ENCODE measurements at places on chromosomes 12 and 14.

- DNase-seq, result no peak
Observed at GRCh38 chr12:132423820-132424645, 65.9 kb upstream of the FBRSL1 start.

- no peak for DNase-seq
Observed at GRCh38 chr14:35386673-35387125, 17.9 kb downstream of the NFKBIA start.

DNA sequence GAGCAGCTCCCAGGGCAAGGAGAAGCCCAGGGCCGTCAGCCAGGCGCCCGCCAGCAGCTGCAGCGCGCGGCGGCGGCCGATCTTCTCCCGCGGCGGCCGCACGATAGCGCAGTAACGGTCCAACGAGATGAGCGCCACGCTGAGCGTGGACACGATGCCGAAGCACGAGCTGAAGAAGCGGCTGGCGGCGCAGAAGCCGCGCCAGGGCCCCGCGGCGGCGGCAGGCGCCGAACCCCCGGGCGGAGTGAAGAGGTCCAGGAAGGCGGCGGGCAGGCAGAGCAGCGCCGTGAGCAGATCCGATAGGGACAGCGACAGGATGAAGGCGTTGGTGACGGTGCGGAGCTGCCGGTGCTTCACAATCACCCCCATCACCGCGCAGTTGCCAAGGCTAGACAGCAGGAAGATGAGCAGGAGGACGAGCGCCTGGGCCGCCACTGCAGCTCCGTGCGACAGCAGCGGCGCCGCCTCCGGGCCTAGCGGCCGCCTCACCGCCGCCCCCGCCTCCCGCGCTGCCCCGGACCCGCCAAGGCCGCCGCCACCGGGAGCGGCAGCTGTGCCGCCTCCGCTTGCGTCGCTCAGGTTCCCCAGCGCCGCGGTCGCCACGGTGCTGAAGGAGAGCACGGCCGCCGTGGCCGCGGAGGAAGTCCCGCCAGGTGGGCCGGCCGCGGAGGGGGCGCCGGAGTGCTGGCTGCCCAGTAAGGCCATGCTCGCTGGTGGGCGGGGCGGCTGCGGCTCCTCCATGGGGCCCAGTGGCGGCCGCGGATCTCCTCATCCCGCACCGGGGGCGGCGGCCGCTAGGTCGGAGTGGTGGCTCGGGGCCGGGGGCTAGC lies 479 bp downstream of the GPR135 start:
- DNase-seq, result peak; percentile 30

DNA sequence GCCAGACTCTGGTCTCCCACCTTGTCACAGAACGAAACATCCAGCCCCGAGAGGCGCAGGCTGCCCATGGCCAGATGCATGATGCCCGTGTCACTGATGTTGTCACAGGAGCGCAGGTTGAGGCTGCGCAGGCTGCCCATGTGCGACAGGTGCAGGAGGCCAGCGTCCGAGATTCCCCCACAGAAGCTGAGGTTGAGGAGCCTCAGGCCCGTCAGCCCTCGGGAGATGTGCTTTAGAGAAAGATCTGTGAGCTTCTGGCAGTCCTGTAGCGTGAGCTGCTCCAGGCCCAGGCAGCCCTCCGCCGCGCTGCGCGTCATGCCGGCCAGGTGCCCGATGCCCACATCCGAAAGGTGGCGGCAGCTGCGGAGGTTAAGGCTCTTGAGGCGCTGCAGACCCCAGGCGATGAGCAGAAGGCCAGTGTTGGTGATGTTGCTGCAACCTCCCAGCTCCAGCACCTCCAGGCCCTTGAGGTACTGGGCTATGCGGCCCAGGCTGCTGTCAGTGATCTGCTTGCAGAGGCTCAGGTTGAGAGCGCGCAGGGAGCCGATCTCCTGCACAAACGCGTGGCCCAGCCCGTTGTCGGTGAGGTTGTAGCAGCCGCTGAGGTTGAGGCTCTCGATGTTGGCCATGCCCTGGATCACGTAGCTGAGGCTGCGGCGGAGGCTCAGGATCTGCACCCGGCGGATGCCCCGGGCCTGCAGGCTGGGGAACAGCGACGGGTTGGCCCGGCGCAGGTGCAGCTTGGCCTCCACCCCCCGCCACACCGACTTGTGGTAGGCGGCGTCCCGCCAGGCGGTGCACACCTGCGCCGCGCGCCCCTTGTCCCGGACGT lies 991 bp downstream of the FBXL14 start:
- no peak for DNase-seq

GRCh38 chr14:56357428-56357827 lies 222.2 kb upstream of the TMEM260 start:
- DNase-seq, result no peak

- DNase-seq, result peak; percentile 81
Observed at GRCh38 chr12:47811581-47812484, 7.9 kb downstream of the HDAC7 start.

GRCh38 chr12:65411171-65411570 lies 132.7 kb downstream of the MSRB3 start:
- DNase-seq, result no peak

GRCh38 chr12:105945880-105946279 lies 192.9 kb downstream of the NUAK1 start:
- DNase-seq, result no peak

- DNase-seq, result no peak
Observed at GRCh38 chr12:57693317-57693658, 644 bp upstream of the OS9 start.

DNA sequence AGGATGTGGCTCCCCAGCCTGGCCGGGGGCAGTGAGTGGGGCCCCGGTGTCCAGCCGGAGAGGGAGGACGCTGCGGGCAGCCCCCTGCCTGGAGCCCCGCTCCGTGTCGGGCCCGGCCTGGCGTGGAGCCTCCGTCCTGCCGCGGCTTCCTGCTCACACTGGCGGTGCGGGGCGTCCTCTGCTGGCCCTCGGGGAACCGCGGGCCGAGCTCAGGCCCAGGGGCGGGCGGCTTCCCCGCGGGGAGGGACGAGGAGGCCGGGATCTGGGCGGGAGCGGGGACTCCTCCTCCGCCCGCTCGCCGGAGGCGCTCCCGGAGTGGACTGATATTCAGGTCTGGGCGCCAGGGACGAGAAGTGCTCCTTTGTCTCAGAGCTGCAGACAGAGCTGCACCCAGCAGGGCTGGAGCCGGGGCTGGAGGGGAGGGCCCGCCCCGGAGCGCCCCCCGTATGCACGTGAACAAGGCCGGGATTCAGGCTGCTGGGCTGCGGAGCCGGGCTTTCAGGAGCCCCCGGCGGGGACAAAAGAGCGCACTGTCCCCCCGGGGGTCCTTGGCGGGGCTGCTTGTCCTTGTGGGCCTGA lies 2.2 kb downstream of the MMP17 start:
- DNase-seq, result peak; percentile 91

GRCh38 chr12:110174373-110174996 lies 50.3 kb downstream of the IFT81 start:
- DNase-seq, result no peak

DNA sequence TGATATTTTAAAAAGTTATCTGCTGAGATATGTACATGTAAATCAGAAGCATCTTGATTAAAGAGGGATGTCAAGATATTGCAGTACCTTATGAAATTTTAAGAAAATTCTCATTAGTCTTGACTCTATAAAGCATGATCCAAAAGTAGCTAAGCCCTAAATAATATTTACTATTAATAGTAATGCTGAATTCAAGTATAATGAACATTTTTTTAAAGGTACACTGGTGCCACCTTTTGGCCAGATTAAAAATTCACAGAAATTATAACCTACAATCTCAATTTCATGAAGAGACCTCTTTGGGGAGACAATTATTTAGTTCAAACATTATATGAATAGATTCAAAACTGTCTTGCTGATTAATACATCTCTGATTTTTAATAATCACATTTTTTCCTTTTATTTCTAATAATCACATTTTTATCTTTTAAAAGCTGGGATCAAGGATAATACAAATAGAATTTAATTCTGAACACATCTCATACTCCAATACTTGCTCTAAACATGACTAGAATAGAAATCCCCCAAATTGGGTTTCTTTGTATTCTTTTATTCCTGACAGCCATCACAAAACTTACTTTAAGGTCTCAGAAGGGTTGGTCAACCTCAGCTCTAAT lies 13.4 kb downstream of the AKAP5 start:
- DNase-seq, result peak; percentile 60

DNA sequence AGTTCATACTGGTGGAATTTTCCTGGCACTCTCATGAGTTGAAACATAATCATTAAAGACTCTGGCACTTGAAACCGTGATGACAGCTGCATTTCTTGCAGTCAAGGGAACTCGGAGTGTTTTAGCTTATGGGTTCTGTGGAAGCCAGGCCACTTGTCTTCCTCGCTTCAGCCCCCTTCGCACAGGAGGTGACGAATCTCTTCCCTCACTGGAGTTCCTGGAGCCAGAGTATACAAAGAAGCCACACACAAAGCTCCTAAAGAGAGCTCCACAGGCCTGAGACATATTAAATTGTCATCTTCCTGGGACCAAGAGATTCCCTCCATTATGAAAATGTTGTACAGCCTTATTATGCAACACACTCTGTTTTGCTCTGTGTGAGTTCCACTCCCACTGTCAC lies 964.1 kb downstream of the TMEM121 start:
- DNase-seq, result no peak

DNA sequence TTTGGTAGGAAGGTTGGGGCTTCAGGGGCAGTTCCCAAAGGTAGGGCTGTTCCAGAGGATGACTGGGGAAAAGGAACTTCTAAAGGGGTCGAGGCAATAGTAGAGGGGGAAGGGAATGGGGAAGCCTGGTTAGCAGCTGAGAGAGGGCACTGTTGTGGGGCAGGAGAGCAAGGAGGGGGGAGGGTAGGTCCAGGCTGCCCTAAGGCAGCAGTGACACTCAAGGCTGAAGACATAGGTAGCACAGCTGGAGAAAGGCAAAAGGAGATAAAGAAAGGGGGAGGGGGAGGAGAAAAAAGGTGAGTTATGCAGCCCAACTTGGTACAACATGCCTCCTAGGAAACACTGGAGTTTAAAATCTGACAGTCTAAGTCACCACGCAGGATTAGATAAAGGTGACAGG lies 3.9 kb downstream of the NACA start:
- DNase-seq, result no peak

DNA sequence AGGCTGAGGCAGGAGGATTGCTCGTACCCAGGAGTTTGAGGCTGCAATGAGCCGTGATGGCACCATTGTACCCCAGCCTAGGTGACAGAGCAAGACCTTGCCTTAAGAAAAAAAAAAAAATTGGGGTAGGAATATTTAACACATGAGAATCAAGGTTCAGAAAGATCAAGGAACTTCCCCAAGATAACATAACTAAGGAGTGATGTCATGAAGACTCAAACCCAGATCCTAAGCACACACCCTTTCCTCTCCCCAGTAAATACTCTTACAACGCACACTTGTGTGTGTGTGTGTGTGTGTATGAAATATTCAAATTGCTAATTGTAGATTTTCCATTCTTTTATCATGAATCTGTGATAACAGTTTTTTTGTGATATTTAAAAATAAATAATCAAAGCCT lies 90.6 kb upstream of the NUDT4 start:
- no peak for DNase-seq

DNA sequence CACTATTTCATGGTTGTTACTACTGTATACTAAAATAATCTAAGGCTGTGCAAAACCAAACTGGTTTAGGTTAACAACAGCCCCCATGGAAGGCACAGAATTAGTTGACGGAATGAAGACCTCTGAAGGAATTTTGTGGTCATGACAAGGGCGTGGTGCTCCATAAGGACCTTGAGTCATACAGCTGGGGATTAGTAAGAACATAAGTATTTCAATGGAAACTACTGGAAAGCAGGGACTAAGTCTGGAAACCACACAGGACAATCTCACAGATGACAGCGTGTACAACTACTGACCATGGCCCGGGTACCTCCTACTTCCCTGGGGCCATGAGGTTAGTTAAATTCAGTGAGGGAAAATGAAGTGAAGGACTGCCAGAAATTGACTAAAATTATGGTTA lies 98.5 kb upstream of the PLEKHA5 start:
- DNase-seq, result no peak

GRCh38 chr12:7781274-7781673 lies 7.9 kb upstream of the NANOG start:
- DNase-seq, result no peak

- DNase-seq, result no peak
Observed at GRCh38 chr12:57112492-57113294, 1.5 kb upstream of the STAT6 start.

DNA sequence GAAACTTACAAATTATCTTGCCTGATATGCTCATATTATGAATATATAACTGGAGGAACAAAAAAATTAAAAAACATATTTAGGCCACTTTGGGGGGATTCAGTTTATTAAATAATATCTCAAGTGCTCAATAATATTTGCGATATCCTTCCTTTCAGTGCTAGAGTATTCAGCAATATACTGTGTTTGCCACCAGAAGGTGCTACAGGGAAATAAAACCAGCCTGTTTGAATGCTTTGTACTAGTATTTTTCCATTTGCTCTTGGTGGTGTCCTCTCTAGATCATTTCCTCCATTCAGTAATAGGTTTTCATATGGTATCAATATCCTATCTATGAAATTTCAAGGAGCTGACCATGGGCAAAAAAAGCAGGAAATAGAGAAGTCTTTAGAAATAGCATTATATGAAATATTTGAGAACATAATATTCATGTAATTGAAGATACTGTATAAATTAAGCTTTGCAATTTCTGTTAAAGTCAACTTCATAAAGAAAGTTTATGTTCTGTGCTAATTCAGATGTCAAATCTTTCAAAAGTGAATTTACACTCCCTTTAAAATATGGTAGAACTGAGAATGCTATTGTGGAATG lies 106.2 kb upstream of the NAV3 start:
- DNase-seq, result no peak

DNA sequence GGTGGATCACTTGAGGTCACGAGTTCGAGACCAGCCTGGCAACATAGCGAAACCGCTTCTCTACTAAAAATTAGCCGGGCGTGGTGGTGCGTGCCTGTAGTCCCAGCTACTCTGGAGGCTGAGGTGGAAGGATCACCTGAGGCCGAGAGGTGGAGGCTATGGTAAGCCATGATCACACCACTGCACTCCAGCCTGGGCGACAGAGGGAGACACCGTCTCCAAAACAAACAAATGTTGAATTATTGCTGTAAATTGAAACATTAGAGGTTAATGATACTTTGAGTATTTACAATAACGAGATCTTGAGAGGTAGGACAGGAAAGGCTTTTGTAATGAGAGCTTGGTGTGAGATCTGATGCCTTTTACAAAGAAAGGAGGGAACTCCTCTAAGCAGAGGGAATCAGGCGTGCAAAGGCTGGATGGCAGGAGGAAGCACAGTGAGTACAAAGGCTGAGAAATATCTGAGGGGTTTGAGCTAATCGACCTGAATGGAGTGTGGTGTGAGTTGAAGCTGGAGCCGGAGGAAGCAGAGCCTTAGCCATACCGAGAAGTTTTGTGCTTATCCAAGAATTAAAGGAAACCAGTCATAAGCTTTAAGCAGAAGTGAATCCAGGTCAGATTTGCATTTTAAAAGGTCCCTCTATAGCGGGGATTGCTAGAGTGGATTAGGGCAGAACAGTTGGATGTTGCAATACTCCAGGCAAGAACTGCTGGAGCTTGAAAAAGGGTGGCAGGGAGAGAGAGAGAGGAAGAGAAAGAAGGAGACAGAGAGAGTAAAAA lies 1.1 kb downstream of the RHNO1 start:
- DNase-seq, result peak; percentile 92

GRCh38 chr14:69635981-69636639 lies 24.7 kb downstream of the SUSD6 start:
- DNase-seq, result no peak

GRCh38 chr14:100846309-100846859 lies 20.5 kb downstream of the MEG3 start:
- DNase-seq, result no peak

All from suppressor macrophage treated with lipopolysaccharide for 4 hours (primary cell).